Activated T-cell treated with anti-CD3 and anti-CD28 coated beads, Interleukin-2, amount 50 U/mL, for 1 hour (primary cell): ENCODE measurements at places on chromosomes 1 and 21.

GRCh38 chr1:231557411-231557810 is 28.9 kb downstream of the TSNAX start:
- DNase-seq = no peak

DNA sequence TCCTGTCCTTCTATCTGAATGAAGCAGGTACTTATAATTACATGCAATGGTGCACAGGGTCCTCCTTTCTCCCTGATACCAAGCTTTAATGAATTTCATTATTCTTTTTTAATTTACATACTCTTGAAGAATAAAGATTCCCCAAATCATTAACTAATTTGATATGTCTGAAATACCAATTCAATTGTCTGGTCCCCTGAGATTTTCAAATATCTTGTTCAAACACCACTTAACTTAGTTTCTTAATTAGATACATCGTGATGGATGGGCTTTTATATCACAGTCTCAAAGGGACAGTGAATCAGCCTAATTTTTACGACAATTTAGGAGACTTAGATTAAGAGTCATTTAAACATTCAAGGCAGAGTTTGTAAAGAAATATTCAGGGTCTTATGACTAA is 1054.6 kb downstream of the PLA2G4A start:
- no peak for DNase-seq

GRCh38 chr1:116777831-116778830 is 23.9 kb downstream of the CD2 start:
- no peak for DNase-seq

GRCh38 chr1:26900001-26900814 is at the start of gene GPATCH3:
Gene GPATCH3 (minus strand): TSS chr1:26900467. CDS start chr1:26900442, 25 bp downstream.
- peak; percentile 85 for DNase-seq

- DNase-seq = no peak
Measured at GRCh38 chr1:241847540-241847795, 536 bp upstream of the EXO1 start.

DNA sequence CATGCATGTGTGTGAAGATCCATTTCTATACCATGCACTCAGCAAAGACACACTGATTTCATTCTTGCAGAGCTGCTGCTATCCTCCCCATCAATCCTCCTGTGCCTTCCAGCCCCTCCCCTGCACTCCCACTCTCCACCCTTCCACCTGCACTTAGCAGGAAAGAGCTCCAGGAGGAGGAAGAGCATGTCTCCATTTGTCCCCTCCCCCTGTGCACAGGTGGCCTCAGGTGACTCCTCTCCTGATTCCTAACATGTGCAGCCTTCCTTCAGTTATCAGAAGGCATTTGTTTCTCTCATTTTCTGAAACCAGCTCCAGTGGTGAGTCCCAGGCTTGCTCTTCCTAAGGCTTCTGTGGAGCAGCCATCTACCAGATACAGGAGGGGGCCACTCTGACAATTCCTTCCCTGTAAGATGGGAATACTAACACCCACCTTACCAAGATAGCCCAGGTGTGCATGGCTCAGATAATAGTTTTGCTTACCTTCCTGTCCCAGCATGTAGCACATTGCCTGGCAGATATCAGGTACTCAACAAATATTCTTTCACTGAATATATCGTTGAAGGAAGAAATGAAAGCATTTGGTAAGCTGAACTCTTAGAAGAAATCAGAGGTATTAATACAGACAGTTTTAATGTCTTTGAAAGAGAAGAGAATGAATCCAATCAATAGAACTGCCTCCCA is 21.9 kb upstream of the FAM3B start:
- DNase-seq = no peak

GRCh38 chr1:200738327-200738948 is at the start of gene CAMSAP2:
Gene CAMSAP2 (plus strand): TSS chr1:200738893. CDS start chr1:200739828, 935 bp downstream.
- no peak for DNase-seq

DNA sequence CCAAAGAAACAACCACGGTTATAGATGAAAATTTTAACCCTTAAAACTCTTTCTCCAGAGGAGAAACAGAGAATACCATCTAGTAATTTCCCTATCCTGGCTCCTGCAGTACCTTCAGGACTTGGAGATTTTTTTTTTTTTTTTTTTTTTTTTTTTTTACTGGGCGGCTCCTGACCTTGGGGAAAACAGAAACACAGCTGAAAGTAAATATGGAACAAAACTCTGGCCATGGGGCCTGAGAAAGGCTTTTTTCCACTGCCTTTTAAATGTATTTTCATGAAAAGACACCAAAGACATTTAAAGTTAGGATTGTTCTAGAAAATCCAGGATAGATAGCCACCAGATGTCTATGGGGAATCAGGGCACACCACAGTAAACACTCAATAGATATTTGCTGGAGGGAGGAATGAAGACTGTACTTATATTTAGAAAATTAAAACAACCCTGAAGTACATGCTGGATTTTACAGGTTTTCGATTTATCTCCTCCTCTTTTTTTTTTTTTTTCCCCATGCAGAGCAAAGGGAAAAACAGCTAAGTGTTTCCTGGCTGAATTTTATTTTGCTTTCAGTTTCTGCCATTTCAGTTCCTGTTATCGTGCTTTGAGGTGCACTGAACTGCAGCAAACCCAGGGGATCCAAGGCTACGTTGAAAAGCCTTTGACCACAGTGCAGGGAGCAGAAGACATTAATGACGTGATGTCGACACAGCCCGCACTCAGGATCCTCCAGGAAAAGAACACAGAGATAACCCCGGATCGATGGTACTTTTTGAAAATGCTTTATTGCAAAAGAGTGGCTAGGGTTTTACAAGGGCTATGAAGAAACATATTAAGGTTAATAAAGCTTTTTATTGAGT is 35.7 kb upstream of the CNN3 start:
- peak; percentile 18 for DNase-seq

GRCh38 chr1:80896781-80897356 is 903.9 kb upstream of the ADGRL2 start:
- no peak for DNase-seq

GRCh38 chr1:166164995-166165660 is 1.7 kb downstream of the FAM78B start:
- DNase-seq = peak; percentile 18
